ENCODE measurements at places on chromosomes 12 and 14. TPM values are rescaled to one million over a fixed set of nuclear protein-coding genes. Genes with fewer than 3 reads are reported as not detected.

ALG10B gene
- 1.9 TPM for total RNA-seq

TIGAR gene
- 22.9 TPM for total RNA-seq

DDX55 gene
- total RNA-seq: 10.0 TPM

CHST11 gene
- 13.6 TPM for total RNA-seq

BHLHE41 gene
- total RNA-seq: 0.19 TPM

PTPN21 gene
- total RNA-seq: 4.7 TPM

BMP4 gene
- 0.91 TPM for total RNA-seq

TULP3 gene
- total RNA-seq: 18.8 TPM

FAM222A gene
- total RNA-seq: 0.72 TPM

IFNG-AS1 gene
- not detected for total RNA-seq

GPRC5A gene
- 1.2 TPM for total RNA-seq

VRTN gene
- not detected for total RNA-seq

AKT1 gene
- total RNA-seq: 110 TPM

DLST gene
- total RNA-seq: 70.2 TPM

TAS2R31 gene
- 0.39 TPM for total RNA-seq

KRT75 gene
- 4.9 TPM for total RNA-seq

CLEC2B gene
- total RNA-seq: 1.6 TPM

TRHDE gene
- total RNA-seq: 0.47 TPM

KRT79 gene
- not detected for total RNA-seq

ASB2 gene
- not detected for total RNA-seq

CLEC9A gene
- total RNA-seq: not detected

PTGER2 gene
- total RNA-seq: 1.2 TPM

DNAJC22 gene
- total RNA-seq: not detected

DHH gene
- total RNA-seq: not detected

VIPAS39 gene
- total RNA-seq: 12.6 TPM

GPX2 gene
- 1.7 TPM for total RNA-seq

STXBP6 gene
- total RNA-seq: not detected

FAM90A1 gene
- not detected for total RNA-seq

SERPINA1 gene
- total RNA-seq: 18.9 TPM

STAB2 gene
- total RNA-seq: not detected

GYS2 gene
- not detected for total RNA-seq

SOCS2 gene
- 24.1 TPM for total RNA-seq

CELA1 gene
- not detected for total RNA-seq

ZFYVE26 gene
- total RNA-seq: 7.5 TPM

GPR68 gene
- 5.4 TPM for total RNA-seq

MAX gene
- total RNA-seq: 46.4 TPM

LRRC43 gene
- 0.62 TPM for total RNA-seq

CCDC184 gene
- total RNA-seq: not detected

MYF5 gene
- not detected for total RNA-seq

NOP9 gene
- 18.4 TPM for total RNA-seq

KERA gene
- total RNA-seq: not detected

CFAP251 gene
- 81.1 TPM for total RNA-seq

FAM181A gene
- total RNA-seq: 0.80 TPM

LTB4R gene
- total RNA-seq: 14.0 TPM

SPX gene
- 1.5 TPM for total RNA-seq

GNB3 gene
- 0.47 TPM for total RNA-seq

MYBPC1 gene
- not detected for total RNA-seq

XRCC3 gene
- 23.0 TPM for total RNA-seq

WNT5B gene
- total RNA-seq: 19.9 TPM

SOAT2 gene
- total RNA-seq: not detected

TGM1 gene
- 19.3 TPM for total RNA-seq

Measured in hair follicular keratinocyte (primary cell).